GM12864 (cell line): ENCODE measurements at places on chromosomes 12 and 14.

DNA sequence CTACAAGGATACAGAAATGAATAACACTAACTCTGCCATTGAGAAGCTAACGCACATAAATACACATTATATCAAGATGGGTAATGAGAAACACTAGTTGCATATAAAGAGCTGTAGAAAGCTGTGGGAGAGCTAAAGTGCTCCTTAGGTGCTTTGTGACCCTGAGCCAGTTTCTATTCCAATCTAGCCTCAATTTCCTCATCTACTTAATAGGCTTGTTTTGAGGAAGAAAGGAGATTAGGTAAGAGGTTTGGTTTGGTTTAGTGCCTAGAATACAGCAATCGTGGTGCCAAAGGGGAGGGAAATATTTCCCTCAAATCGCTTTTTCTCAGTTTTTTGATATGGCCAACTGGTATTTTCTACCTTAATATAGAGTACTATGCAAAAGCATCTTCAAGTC, 994 bp downstream of the SRP54 start:
- DNase-seq: no peak

DNA sequence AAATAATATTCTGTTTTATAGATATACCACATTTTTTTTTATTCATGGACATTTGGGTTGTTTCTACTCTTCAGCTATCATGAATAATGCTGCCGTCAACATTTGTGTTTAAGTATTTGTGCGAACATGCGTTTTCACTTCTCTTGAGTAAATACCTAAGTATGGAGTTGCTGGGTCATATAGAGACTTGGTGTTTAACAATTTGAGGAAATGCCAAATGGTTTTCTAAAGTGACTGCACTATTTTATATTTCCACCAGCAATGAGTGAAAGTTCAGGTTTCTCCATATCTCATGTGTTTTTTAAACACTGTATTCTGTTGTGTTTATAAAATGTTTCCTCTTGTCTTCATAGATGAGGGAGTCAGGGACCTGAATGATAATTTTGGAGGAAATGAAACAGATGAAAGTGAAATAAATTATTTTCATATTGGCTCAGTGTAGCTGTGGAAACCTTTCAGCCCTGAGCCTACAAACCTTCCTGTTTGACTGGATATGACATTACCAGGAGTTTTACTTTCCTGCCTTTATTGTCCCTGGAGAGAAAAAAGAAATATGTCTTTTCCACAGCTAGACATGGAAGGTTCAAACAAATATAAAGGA, 26.3 kb downstream of the DAAM1 start:
- DNase-seq: no peak

GRCh38 chr14:96103560-96104460, 64.6 kb downstream of the C14orf132 start:
- no peak for DNase-seq

- DNase-seq: no peak
Observed at GRCh38 chr12:31317471-31318395, 8.2 kb downstream of the SINHCAF start.
